ENCODE measurements at places on chromosomes 5 and 9. TPM values are rescaled to one million over a fixed set of nuclear protein-coding genes. Genes with fewer than 3 reads are reported as not detected.

- no peak for DNase-seq
Observed at GRCh38 chr9:125985998-125986655, 239.0 kb downstream of the PBX3 start.

GRCh38 chr9:70641631-70642030 lies 227.2 kb upstream of the KLF9 start:
- no peak for DNase-seq

DNA sequence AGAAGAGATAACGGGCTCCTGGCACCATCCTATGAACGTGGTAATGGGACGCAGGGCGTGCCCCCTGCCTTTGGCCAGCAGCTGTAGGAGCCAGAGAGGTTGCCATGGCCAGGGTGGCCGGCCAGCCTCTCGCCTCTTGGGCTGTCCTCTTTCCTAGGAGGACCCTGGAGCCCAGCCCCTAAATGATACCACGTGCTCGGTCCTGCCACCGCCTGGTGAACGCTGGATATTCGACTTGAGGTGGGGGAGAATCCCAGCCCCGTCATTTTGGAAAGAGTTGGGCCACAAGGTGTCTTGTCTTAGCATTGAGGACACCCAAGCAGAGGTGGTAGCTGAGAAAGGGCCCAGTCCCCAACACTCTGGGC lies 391 bp upstream of the NRG2 start:
- peak; percentile 31 for DNase-seq

The GLRA1 gene
- total RNA-seq, result not detected

DNA sequence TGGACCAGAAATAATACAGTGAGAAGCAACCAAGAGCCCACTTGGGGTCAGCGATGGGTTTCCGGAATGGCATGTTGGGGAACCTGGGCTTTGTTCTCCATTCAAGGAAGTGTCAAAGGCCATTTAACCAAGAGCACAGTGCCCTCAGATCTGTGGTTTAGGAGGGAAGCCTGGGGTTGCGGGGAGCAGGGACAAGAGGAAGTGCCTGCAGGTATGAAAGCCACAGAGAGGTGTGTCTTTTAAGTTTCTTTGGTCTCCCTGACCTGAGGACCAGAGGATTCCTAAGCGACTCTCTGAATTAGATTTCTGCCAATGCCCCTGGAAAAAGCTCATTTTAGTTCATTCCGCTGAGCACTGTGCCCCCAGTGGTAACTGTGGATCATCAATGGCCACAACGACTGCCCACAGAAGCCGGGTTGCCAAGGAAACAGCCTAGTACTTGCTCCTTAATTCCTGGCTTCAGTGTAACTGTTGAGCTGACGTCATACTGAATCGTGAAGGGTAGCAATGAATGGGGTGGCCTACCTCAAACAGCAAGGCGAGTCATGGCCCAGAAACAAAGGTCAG lies 107.3 kb upstream of the SPIN1 start:
- DNase-seq, result peak; percentile 18

The PKD2L2 gene
- not detected for total RNA-seq

DNA sequence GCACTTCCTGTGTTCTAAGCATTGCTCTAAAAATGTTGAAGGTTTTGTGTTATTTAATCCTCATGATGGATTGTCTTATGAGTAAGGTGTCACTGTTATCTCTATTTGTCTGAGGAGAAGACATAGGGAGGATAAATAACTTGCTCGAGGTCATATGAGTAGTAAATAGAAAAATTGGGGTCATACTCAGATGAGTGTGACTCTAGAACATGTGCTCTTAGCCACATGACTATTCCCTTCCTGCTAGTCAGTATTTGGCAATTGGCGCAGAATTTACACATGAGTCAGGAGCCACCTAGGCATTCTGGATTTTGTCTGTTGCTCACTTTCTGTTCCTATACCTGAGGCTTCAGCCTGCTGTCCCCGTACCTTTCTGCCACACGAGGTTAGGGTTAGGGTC lies 234.6 kb upstream of the CD180 start:
- DNase-seq, result no peak

The DMRT3 gene
- not detected for total RNA-seq

GRCh38 chr9:5488221-5489008 lies 21.9 kb upstream of the PDCD1LG2 start:
- no peak for DNase-seq

The DMRTA1 gene
- total RNA-seq, result 2.3 TPM

- DNase-seq, result no peak
Observed at GRCh38 chr5:132193165-132193694, 34.4 kb downstream of the P4HA2 start.

GRCh38 chr5:62902126-62902525 lies 323.5 kb downstream of the LRRC70 start:
- no peak for DNase-seq

The CD180 gene
- total RNA-seq, result 3.3 TPM

The ARID3C gene
- total RNA-seq, result not detected

DNA sequence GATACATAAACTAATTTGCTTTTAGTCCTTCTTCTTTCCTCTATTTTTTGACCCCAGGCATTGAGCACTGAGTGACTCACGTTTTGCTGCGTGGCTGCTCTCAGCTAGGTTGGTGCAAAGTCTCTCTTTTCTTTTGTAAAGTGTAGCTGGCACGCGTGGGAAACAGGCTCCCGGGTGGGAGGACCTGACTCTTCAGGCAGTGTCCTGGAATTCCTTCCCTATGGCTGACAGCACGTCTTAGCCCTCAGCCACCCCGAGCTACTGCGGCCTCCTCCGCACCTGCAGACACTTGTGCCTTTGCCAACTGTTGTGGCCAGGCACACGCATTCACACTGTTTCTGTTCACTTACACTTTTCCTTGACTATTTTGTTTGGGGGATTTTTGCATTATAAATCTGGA lies 877 bp upstream of the SCGB3A1 start:
- peak; percentile 35 for DNase-seq

The CRHBP gene
- total RNA-seq, result 8.6 TPM

GRCh38 chr9:116285320-116285719 lies 131.7 kb downstream of the PAPPA start:
- DNase-seq, result no peak

The LCN1 gene
- total RNA-seq, result not detected

DNA sequence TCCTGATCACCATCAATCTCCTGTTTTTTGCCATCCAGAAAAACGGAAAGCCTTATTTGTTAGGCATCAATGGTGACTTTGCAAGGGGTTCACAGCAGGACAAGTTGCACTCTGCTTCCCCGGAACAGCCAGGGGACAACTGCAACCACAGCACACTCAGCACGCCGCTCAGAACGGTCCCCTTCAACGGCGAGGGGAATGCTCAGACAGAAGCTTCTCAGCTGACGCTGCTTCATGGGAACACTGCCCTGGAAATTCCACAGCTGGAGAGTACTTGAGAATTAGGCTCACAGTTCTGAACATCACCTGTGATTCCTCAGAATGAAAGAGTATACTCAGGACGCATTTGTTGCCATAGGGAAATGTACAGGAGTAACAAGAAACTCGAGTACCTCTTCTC lies 40.1 kb upstream of the PLPP6 start:
- no peak for DNase-seq

- DNase-seq, result no peak
Observed at GRCh38 chr9:135701067-135701958, 672 bp upstream of the KCNT1 start.

DNA sequence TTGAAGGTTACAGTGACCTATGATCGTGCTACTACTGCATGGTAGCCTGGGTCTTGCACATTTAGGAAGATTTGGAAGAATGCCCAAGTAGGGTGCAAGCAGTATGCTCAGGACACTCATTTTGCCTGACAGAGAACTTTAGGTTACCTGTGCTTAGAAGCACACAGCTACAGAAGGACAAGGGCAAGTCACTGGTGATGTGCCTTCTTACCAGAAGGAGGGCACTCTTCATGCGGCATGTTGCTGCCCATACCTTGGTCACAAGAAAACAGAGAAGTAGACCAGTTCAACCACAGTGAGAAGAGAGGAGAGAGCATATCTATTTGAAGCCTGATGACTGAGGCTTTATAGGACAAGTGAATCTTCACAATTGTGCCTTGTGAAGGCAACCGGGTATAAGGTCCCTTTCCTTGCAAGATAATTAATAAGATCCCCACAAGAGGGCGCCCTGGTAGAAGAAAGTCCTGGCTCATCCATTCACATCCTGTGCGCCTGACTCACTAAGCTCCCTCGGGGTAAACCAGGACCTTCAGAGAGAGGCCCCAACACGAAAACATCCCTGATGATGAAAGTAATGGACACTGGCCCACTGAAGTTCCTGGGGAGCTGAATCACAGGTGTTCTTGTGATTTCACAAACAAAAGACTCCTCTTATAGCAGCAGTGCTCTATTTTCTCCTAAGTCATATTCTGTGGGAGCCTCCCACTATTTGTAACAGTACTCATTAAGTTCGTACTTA lies 38.1 kb upstream of the STARD4 start:
- peak; percentile 93 for DNase-seq

GRCh38 chr5:179895861-179896260 lies 11.8 kb downstream of the TBC1D9B start:
- no peak for DNase-seq

DNA sequence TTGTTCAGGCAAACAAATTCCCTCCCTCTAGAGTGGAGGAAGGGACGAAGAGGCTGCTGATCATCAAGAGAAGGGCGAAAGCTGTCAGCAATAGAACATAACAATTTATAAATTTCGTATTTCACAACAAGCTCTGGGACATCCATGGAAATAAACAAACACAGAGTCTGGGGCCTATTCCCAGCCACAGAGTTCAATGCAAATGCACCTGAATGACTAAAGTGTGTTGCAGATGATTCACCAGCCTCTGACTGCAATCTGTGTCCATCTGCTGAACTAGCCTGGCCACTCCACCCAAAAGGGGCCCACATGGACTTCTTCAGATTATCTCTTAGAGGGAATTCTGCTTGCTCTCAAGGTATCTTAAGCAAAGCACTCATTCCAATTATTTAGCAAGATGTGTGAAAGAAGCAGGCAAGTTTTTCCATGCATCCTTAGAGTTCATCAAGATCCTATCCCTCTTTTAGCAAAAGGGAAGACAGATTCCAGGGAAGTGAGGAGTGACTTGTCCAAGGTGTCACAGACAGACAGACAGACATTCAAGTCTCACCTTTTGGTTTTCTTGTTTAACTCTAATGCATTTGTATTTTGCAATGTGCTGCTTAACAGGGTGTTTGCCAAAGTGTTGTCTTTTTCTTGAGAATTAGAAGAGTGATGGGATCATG lies 307.8 kb upstream of the PAPPA start:
- DNase-seq, result no peak

DNA sequence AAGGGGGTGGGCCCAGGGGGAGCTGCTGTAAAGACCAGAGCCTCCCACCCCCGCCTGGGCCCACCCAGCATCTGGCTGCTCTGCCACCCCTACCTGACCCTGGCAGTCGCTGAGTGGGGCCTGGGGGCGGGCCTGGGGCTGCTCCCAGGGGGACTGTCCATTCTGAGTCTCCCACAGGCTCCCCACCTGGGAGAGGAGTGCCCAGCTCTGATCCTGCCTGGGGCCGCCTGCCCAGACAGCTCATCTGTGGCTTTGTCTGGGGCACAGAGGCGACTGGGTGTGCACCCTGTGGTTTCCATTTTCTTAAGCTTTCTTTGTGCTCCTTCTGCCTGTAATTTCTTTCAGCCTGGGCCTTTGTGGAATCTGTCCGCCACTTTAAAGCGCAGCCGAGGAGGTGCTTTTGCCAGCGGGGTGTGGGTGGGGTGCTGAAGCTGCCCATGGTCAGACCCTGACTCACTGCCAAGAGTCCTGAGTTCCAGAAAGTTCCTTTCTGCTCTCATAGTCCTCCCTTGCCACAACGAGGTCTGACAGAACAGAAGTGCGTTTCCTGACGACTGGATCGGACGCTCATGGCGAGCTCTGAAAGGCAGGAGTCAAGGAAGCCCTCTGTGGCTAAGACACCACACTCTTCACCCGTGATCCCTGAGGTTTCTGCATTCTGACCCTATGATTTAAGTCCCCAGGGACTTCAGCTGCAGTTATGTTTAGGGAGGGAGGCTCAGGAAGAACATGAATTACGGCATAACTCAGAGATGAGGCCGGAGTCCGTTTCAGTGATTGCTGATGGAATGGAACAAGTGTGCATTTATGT lies 225.0 kb downstream of the FANCC start:
- peak; percentile 61 for DNase-seq

The NEUROG1 gene
- total RNA-seq, result not detected

DNA sequence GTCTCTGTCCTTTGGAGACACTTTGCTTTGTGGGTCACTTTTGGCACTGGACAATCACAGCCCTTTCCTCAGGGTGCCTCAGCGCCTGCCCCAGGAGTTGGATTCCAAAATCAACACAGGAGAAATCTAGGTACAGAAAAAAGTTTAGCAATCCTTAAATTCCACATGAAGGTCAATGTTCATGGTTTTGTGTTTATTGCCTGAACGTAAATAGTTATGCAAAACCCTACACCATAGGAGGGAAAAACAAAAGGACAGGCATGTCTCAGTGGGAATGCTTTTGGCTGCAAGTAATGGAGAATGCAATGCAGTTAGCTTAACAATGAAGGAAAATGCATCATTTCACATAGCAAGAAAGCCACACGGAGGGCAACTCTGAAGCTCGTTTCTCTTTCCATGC lies 6.5 kb upstream of the HMCN2 start:
- no peak for DNase-seq

The TPPP gene
- total RNA-seq, result 6.9 TPM
